Activated CD8-positive, alpha-beta memory T cell treated with anti-CD3 and anti-CD28 coated beads for 1 hour (primary cell): ENCODE measurements at places on chromosomes 3 and 15.

- peak; percentile 15 for DNase-seq
Observed at GRCh38 chr3:195908694-195909581, 587 bp upstream of the TNK2 start.

GRCh38 chr3:43497905-43498365 lies 123.9 kb downstream of the ANO10 start:
- no peak for DNase-seq

GRCh38 chr3:149004622-149005021 lies 13.3 kb downstream of the GYG1 start:
- no peak for DNase-seq

DNA sequence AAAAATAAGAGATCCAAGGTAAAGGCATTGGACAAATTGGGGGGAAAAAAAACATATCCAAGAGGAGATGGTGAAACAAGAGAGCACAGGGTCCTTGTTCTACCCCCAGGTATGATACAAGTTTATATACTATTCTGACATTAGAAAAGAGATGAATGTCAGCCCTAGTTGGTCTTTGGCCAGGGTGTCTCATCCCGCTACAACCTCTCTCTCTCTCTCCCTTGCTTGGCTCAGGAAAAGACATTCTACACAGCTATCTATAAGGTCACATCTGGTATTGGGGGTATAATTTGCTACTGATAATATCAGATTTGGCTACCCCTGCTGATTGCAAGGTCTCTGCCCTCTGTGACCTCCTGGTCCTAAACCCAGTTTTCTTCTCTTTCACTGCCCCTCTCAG lies 117.2 kb downstream of the GOLIM4 start:
- no peak for DNase-seq

GRCh38 chr3:182490596-182491491 lies 302.5 kb upstream of the ATP11B start:
- no peak for DNase-seq

- DNase-seq: peak; percentile 37
Observed at GRCh38 chr15:86743283-86743903, 663.7 kb downstream of the AGBL1 start.

GRCh38 chr15:75215107-75216004 lies 13.7 kb downstream of the C15orf39 start:
- no peak for DNase-seq

- DNase-seq: no peak
Observed at GRCh38 chr3:12670365-12671119, 6.6 kb upstream of the RAF1 start.

GRCh38 chr3:168865022-168865551 lies 769.4 kb upstream of the GOLIM4 start:
- no peak for DNase-seq

DNA sequence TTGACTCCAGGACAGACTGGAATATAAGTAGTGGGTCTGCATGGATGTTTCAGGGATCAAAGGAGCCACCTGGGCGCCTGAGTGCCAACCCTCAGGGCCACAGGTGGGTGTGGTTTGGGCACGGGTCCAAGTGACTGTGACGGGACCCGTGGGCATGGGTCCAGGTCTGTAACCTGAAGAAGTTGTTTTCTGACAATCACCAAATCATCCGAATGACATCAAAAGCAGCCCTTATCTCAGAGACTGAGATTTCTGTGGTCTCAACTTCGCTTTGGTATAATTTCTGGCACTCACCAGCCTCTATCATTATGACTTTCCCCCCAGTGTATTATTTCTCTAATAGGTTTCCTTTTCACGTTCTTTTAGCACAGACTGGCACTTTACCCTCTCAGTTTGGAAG lies 24.4 kb downstream of the RLBP1 start:
- no peak for DNase-seq

DNA sequence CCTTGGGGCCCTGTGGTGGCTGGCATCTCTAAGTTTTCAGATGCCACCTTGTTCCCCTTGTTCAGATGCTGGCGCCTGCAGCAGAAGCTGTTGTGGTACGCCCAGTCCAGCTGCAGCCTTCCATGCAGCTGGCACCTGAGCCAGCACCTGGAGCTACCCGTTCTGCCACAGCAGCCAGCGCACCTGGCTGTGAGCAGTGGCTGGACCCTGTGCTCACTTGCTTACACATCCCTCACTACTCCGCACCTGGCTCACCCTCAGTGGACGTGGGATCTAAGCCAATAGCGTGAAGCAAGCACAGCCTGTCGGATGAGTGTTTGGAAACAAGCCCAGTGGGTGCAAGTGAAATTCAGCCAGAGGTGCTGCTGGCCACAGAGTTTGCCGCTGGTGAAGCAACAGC lies 607.5 kb upstream of the BCHE start:
- no peak for DNase-seq
